Activated naive CD4-positive, alpha-beta T cell treated with anti-CD3 and anti-CD28 coated beads, Interleukin-2, amount 10 ng/mL, durations not matched to agents 7 days and 5 days (primary cell): ENCODE measurements at places on chromosomes 7 and 10.

- no peak for DNase-seq
Observed at GRCh38 chr10:14683256-14683655, 91.4 kb downstream of the FAM107B start.

DNA sequence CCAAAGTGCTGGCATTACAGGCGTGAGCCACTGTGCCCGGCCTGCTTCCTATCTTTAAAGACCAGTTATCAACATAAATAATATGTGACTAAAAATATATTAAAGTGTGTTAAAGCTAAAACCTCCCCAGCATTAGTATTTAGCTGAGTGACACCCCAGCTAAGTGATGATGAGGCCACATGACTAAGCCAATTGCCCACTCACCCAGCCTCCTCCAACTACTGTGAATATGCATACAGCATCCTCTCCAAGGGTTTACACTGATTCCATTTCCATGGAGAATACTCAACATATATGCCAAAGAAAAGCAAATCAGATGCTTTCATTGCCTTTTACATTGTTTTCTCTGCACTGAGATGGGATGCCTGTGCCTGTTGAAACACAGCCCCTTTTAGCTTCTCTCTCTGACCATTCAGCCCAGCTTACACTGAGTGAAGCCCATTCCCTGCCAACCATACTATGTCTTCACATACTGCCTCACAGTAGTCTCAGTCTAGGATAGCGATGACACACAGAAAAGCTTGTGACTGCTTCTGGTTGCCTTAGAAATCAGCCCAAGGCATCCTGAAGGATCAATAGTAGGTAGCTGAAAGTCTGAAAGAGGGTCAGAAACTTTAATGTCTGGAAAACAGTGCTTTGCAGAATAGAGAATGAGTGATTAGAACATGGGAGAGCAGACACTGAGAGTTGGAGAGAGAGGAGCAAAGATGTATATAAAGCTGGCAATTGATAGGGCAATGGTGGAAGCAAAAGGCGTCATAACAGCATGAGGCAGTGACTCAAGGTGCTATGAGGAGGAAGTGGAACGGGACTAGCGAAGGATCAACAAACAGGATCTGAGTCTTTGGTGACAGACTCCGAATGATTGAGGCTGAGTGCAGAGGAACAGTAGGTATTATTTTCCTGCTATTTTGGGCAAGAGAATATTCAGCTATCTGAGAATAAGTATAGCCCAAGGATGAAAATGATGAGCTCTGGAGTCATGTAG lies 19.8 kb upstream of the ATE1 start:
- DNase-seq = no peak

GRCh38 chr10:77176232-77176631 lies 461.4 kb downstream of the KCNMA1 start:
- no peak for DNase-seq

DNA sequence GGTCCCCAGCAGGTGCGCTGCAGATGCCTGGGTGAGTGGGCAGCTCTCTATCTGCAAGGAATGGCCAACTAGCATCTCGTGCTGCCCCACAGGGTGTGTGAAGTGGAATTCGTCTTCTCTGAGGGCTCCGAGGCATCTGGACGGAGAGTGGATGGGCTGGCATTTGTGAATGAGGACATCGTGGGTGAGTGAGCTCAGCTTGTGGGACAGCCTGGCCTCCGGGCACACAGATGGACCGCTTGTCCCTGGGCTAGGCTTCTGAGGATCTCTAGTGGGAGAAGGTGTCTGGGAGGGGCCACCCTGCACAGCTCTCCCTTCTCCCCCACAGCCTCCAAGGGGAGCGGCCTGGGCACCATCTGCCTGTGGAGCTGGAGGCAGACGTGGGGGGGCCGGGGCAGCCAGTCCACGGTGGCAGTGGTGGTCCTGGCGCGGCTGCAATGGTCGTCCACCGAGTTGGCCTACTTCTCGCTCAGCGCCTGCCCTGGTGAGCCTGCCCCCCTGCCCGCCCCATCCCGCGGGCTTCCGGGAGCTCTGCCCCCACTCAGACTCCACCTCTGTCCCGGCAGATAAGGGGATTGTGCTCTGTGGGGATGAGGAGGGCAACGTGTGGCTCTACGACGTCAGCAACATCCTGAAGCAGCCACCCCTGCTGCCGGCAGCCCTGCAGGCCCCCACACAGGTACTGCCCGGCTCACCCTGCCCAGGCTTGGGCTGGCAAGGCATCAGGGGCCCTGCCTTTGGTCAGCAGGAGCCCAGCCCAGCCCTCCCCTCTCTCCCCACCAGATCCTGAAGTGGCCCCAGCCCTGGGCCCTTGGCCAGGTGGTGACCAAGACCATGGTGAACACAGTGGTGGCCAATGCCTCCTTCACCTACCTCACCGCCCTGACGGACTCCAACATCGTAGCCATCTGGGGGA lies 6.3 kb downstream of the POLR2J start:
- no peak for DNase-seq

DNA sequence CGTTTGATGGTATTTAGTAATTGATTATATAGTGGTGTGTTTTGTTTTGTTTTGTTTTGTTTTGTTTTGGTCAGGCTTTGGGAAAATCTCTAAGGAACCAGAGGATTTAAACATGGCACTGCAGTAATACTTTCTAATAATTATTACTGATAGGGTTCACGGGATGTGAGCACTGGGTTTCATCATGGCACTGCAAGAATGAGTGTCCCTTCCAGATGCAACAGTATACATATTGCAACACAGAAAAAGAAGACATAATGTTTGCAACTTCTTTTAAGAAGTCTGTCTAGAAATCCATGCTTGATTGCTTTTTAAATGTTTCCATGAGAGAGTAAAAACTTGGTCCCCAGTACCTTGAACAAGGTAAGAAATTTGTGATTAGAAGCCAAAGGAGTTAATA lies 2.2 kb upstream of the CDCA7L start:
- DNase-seq = no peak

GRCh38 chr10:6699336-6699735 lies 119.3 kb upstream of the PRKCQ start:
- no peak for DNase-seq

GRCh38 chr7:102415685-102416225 lies 17.6 kb upstream of the ORAI2 start:
- peak; percentile 79 for DNase-seq

GRCh38 chr7:150978126-150978789 lies at the start of gene KCNH2:
Gene KCNH2, minus strand, starts transcription at chr7:150978321. Its CDS starts 408 bp downstream, at chr7:150977913.
- peak; percentile 52 for DNase-seq

DNA sequence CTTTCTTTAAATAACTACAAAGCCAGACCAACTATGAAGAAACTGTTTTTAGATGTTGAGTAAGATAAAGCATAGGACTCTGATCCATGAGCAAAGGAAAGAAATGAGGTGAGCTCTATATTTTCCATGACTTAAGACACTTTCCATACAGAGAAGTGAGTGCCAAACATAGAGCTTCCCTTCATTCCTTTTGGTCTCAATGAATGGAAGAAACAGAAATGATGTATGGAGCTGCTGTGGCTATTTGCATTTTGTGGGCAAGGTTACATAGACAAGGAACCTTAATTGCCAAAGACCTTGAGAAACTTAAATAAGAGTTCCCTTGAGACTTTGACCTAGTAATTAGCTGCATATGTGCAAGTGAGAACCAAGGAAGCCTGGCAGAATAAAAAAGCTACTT lies 1152.2 kb downstream of the XPNPEP1 start:
- no peak for DNase-seq

DNA sequence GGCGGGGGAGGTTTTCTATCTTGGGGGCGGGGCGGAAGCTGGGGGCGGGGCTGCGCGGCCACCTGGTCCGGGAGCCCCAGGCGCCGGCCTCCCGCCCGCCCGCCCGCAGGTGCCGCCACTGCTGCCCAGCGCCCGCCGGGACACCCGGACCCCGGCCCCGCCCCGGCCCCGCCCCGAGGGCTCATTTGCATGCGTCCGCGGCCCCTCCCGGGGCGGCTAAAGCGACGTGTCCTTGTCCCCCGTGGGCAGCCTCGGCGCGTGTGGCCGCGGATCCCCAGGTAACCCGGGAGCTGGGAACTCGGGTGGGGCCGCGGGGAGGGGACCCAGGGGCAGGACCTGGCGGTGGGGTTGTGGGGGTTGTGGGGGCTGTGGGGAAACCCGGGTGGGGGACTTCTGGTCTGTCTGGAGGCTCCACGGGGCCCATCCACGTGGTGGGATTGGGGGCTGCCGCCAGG lies at the start of gene BHLHA15:
TSS of gene BHLHA15 (plus strand) at position 219 of the 455 bp plus-strand sequence. CDS start 871 bp downstream, outside the sequence.
- peak; percentile 66 for DNase-seq

- DNase-seq = no peak
Observed at GRCh38 chr7:77308792-77309191, 107.4 kb downstream of the GSAP start.

DNA sequence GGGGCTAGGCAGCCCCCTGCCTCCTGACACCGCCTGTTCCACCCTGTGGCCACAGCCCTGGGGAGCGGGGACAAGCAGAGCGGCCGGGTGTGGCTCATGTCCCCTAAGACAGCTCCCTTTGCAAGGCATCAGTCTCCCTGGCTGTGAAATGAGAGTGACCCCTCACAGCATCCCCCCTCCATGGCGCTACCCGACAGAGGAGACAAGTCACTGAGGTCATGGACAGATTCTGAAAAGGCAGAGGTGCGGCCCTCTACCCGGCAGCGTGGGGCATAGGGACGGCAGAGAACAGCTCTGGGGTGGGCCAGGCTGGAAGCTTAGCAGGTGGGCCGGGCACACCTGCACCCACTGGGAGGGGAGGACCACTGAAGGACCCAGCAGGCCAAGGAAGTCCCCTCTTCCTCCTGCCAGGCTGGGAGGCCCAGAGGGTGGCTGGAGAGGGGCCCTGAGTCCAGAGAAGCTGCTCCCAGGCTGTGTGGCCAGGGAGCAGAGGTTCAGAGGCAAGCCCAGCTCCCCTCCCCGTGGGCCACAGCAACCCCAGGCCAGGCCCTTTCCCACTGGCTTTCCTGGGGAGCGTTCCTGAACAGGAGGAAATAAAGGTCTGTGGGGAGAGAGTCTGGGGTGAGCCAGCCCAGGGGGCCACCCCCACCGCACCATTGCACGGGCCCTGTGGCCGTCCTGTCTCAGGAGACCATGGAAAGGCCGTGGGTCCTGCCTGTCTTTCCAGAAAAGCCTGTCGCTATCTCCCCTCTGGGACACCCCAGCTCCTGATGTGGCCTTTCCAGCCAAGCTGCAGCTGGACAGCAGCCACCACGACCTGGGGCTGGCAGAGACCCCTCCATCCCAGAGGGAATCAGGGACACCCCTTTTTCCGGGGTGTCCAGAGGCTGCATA lies 1.7 kb downstream of the ADAP1 start:
- no peak for DNase-seq

DNA sequence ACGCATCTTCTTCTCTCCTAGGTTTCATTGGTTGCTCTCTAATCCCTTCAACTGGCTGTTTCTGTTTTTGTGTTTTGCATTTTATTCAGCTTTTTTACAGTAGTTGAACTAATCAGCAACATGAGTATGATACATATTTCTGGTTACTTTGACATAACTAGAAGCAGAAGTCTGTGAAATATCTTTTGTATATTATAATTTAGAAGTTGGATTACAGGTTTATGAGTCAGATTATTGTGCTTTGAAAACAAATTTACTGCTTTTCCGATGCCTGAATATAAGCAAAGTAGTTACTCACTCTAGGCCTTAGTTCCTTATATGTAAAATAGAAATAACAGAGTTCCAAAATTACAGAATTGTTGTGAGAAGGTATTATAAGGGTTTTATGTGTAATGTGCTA lies 96.2 kb upstream of the MEOX2 start:
- DNase-seq = no peak

- DNase-seq = no peak
Observed at GRCh38 chr7:3196629-3197400, 104.2 kb upstream of the SDK1 start.

- DNase-seq = no peak
Observed at GRCh38 chr10:60810437-60811182, 32.3 kb downstream of the CDK1 start.

- no peak for DNase-seq
Observed at GRCh38 chr7:129617652-129618051, 6.1 kb downstream of the NRF1 start.

DNA sequence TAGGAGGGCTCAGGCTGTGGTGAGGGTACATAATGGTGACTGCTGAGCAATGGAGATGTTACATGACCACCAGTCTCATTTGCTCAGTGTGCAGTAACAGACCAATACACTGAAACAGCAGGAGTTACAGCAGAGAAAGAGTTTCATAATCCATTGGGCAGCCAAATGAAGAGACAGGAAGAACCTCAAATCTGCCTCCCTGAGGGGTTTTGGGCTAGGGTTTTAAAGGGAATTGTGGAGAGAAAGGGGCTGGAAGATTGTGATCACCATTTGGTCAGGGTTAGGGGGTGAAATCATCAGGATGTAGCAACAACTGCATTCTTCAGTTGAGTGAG lies 838.3 kb downstream of the GRID1 start:
- no peak for DNase-seq

DNA sequence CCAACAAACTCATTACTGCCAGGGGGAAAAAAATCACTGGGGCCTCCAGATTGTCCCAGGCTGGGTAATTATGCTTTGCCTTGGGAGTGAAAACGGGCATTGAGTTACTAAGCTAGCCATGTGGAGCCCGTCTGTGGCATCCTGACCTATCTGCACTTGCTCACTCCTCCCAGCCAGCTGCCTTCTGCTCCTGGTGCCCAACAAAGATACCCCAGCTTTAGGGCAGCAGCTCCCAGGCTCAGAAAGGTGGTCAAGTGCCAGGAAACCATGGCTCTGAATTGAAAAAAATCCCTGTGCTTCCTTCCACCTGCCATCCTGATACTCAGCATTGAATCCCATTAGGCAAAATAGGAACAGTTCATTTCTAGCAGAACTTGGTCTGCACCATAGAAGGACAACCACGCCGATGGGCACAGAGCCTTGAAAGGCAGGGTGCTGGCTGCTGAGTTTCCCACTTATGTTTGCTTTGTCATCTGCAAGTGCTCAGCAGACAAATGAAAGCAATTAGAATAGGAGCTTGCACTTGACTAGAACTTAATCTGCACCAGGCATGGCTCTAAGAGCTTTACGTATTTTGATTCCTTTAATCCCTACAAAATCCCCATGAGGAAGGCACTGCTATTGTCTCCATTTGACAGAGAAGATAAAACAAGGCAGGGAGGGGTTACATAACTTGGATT lies 42.8 kb downstream of the HSPA12A start:
- no peak for DNase-seq

- no peak for DNase-seq
Observed at GRCh38 chr10:69715156-69715898, 85.3 kb downstream of the FAM241B start.

DNA sequence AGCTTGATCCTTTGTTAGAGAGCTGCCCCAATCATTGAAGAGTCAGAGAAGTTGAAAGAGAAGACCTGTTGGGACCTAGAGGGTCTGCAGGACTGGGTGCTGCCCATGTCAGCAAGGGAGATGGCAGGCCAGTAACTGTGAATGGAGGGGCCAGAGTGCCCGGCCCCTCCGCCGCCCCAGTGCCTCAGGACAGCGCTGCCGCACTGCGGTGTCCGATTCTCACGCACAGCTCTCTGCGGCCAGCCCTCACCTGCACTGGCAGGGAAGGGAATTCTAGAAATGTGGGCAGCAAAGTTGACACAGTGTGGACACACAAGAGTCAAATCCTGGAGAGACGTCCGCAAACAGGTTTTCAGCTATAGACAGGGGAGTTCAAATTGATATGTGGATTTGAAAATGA lies 373.5 kb downstream of the TCERG1L start:
- no peak for DNase-seq
